NCI-H2081 treated with DMSO at 0.1 percent for 48 hours (cell line): ENCODE measurements at places on chromosomes 12 and 14.

DNA sequence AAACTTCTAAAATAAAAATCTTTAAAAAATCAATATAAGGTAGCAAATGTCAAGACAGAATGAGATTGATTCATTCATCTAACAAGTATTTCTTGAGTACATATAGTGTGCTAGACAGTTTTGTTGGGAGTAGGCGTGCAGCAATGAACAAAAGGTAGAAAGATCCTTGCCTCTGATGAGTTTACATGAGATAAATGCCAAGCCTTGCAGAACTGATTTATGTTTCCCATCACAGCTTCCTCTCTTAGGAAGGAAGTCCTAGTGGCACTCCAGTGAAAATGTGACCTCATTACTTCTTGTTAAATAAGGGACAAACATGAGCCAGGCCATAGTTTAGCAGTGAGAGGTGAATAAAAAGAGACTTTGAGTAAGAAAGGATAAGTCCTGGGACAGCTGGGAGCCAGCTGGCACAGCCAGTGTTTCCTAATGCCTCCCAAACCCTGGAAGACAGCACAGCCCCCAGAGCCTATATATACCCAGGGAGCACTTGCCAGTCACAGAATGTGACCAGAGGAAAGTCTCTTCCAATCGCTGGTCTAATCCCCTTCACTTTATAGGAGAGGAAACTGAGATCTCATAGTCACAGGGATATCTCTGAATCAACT lies 4.7 kb upstream of the COCH start:
- DNase-seq, result no peak

DNA sequence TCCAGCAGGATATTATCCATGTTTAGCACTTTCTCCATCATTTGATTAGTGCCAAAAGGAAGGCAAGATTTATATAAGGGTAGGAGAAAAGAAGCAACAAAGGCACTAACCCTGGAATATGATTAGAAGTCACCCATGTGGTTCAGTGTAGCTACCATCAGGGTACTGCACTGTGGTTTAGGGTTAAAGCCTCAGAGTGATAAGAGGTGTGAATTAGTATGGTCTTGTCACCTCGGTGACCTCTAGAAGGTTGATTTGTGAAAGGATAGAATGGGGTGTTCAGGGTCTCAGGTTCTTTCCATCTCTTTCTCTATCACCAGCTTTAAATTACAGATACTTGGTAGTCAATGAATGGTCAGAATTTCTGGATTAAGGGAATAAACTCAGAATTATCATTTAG lies 103.0 kb upstream of the TMTC2 start:
- DNase-seq, result no peak

DNA sequence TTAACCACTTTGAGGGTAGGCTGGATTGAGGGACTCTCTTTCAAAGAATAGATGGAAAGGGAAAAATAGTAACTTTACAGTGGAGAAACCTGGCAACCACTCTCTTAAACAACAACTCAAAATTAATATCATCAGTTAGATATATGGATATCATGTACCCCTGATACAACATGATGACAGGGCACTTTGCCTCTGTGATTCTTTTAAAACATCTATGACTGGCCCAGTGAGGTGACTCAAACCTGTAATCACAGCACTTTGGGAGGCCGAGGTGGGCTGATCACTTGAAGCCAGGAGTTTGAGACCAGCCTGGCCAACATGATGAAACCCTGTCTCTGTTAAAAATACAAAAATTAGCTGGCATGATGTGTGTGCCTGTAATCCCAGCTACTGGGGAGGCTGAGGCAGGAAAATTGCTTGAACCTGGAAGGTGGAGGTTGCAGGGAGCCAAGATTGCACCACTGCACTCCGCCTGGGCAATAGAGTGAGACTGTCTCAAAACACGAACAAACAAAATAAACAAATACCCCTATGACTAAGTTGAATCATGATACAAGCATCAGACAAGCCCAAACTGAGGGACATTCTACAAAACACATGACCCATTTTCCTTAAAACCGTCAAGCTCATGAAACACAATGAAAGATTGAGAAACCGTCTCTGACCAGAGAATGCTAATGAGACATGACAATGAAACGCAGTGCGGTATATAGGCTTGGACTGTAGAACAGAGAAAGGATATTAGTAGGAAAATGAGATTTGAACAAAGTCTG lies 26.4 kb upstream of the SLC7A8 start:
- no peak for DNase-seq

- no peak for DNase-seq
Observed at GRCh38 chr14:21069388-21070082, 569 bp upstream of the ARHGEF40 start.

- DNase-seq, result no peak
Observed at GRCh38 chr14:56608689-56609088, 29.1 kb downstream of the TMEM260 start.

DNA sequence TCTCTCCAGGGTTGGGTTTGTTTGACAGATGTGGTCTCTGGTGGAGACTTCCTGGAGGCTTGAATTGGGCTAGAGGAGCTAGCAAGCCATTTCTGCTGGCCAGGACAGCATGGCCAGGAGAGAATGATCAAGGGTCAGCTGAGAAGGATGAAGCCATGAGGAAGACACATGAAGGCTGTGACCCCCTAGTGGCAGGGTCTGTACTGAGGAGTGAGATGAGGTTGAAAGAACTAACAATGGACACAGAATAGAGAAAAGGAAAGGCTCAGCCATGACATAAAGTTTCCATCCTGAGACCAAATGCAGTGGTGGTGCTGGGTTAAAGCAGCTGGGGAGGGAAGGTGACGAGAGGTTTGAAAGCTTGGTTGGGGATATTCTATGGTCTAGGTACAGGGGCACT lies 89.9 kb downstream of the NT5DC3 start:
- DNase-seq, result no peak

DNA sequence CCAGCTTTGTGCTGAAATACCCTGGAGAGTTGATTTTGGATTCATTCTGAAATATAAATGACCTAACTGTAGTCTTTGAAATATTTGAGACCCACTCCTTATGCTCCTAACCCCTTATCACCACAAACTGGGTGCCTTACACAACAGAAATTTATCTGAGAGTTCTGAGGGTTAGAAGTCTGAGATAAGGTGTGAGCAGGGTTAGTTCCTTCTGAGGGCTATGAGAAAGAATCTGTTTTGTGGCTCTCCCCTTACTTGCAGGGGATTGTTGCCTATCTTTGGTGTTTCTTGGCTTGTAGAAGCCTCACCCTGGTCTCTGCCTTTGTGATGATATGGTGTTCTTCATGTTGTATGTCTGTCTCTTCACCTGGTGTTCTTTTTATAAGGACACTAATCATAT lies 91.7 kb downstream of the DERA start:
- DNase-seq, result no peak

DNA sequence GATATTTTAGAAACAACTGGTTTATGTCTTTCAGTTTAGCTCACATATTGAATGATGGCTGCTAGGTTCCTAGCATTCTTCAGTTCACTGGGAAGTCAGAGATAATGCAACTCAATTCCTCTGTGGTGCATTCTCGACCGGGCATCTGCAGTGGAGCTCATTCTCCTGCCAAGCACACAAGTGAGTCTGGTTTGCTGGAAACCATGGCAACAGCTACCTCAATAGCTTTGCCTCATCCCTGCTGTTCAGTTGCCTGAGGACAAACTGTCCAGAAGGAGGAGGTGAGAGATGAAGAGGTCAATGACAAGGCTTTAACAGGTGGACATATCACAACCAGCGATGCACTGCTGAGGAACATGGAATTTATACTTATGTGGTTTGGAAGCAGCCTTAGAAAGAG lies 816.9 kb downstream of the AACS start:
- no peak for DNase-seq

- DNase-seq, result no peak
Observed at GRCh38 chr12:106566771-106567170, 16.0 kb upstream of the RFX4 start.

GRCh38 chr14:27995691-27996090 lies 770.9 kb upstream of the FOXG1 start:
- DNase-seq, result peak; percentile 91

DNA sequence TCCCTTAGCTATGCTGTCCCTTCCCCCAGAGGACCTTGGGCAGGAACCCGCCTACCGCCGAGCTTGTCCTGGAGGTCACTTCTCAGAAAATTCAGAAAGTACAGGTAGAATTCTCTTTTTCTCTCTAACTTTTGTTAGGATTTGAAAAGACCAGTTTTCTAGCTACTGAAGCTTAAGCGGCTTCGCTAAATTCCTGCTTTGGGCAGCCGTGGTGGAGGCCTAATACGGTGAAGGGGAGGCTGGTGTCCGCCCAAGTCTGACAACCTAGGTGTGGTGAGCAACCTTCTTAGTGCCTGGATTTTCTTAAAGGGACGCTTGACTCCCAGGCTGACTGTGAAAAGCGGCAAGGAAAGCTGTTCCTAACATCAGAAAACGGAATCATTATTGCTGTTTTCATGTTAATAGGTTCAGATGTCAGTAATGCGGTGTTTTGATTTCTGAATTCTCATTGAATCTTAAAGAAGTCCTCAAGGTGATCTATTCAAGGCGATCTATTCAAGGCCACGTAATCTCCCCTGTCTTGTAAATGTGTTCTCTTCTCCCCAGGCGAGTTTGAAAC lies 835 bp downstream of the FGD4 start:
- DNase-seq, result no peak

GRCh38 chr14:93150227-93151208 lies 34.2 kb downstream of the MOAP1 start:
- DNase-seq, result no peak

DNA sequence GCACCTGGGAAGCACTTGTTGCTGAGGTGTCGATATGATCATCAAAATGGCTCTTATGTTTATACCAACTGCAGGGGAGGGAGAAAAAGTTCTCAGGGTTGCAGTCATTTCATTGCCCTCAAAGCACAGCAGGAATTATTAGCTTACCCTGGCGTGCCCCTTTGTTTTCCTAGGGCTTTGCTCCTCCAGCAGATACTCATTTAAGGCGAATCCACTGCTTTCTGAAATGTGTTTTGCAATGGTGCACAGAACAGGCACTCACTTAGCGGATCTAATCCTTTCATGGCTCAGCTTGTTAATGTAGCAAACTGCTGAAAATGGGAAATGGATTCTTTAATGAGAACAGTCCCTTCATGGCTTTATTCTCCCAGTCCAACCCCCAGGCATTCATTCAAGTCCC lies 76.7 kb downstream of the NKX2-1 start:
- DNase-seq, result no peak

DNA sequence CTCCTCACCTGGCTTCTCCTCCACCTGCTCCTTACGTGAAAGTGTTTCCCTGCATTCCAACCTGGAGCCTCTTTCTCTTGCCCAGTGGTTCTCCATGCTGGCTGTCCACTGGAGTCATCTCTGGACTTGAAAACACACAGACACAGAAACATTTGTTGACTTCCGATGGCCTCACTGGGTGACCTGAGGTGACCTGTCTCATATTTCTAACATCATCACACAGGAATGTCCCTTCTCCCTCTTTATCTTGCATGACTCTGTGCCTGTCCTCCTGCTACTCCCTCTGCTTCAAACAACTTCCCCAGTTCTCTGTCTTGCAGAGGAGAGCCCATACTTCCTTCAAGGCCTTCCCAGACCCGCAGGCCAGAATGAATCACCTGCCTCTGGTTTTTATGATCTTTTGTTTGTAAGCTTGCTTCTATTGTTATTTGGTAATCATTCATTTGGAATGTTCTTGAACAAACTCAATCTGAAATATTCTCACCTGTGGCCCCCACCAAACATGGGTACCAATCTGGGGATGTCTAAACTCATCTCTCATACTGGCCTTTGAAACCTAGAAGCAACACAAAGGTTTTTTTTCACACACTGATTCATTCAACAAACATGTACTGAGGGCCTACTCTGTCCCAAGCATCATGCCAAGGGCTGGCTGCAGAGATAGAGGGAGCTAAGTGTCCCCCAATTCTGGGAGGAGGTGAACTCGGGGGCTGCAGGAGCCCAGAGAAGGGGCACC lies 9.7 kb upstream of the RIN3 start:
- DNase-seq, result no peak

DNA sequence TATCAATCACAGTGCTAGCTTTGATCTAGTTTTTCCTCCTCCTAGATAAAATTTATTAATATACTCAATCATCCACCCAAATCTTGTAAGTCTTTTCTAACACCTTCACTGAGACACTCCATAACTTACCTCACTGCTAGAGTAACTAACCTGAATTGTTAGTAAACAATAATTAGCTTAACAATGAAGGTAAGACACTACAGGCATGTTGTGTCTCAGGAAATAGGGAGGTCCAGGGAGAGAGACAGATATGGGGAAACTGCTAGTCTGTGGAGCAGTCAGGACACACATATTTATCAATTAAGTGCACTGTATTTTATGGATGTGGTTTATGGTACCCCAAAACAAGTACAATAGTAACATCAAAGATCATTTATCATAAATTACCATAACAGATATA lies 94.2 kb upstream of the SSTR1 start:
- no peak for DNase-seq

DNA sequence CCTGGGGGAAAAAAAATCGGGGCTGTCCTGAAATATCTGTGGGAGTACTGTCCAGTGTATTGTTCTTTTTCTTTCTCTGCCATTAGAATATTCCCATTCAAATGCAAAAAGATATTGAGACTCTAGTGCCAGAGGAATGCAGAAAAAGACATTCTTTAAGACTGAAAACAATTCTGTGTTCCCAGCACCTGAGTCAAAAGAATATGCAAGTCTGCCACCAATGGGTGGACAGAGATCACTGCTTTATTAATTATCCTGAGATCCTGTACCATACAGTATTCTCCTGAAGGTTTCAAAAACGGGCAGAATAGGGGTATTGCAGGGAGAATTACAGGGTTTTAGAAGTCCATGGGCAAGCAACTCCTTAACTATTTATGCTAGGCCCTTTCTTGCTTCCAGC lies 361.8 kb downstream of the C12orf50 start:
- DNase-seq, result no peak

DNA sequence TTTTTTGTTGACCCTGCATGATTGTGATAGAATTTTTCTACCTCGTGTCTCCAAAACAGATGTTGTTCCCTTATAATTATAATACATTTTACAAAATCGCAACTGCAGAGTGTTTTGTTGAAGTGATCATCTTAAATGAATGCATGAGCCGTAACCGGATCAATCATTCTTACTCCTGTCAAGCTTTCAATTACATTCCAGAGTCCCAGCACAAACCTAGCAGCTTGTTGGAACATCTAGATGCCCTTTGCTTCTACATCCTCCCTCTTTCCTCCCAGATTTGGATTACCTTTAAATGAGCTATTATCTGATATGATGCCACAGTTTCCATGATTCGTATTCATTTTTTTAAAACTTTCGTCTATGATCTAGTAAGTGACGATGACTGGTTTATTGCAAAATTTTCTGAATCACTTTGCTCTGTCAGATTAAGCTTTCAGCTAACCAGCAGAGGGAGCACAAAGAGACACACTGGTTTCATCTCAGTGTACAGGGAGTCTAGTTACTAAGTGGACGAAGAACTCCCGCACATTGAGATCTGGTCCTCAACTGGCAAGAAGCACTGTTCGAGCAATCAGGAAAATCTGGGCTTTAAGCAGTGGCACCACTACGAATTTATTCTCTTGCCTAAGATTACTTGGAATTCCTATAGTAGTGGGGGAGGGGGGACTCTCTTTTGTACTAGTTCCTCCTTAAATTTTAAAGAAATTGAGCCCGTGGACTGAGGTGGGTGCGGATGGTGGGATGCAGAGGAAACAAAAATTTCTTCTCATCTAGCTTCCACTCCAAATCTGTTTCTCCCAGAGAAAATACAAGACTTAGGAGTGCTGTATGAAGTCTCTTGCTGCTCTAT lies 40.9 kb downstream of the TSHR start:
- no peak for DNase-seq
